NAMALWA (cell line): ENCODE measurements at places on chromosomes 12 and 14.

- no peak for DNase-seq
These were observed 525.1 kb upstream of the FBXO33 start for GRCh38 chr14:39957290-39957689.

- no peak for DNase-seq
These were observed 798 bp downstream of the CELA1 start for GRCh38 chr12:51345681-51346080.

DNA sequence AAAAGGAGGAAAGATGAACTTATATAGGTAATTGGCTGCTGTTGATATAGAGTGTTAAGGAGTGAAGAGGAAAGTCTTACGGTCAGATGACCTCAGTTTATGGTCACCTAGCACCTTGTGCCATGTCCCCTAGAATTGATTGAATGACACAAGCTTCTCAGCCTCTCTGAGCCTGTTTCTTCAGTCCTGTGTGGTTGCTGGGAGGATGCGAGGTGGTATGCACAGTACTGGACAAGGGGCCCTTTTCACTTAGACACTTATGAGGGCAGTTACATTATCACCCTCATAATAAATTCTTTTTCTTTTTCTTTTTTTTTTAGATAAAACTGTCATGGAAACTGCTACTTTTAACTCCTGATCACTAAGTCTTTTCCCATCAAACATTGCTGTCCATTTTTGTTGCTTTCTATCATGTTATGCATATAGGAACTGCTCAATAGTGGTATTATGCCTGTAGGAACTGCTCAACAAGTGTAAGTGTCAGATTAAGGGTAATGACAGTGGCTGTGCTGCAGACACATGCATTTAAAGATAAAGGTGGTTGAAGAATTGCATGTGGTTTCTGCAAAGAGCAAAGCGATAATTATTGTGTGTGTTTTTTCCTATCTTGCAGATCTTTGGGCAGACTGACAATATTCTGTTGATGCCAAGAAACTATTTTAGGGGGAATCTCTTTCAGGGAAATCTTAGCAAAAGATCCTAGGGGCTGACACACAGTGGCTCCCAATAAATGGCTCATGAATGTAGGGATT lies 11.6 kb downstream of the ANO6 start:
- DNase-seq = no peak

- DNase-seq = no peak
These were observed 6.0 kb downstream of the SDS start for GRCh38 chr12:113397497-113398197.

DNA sequence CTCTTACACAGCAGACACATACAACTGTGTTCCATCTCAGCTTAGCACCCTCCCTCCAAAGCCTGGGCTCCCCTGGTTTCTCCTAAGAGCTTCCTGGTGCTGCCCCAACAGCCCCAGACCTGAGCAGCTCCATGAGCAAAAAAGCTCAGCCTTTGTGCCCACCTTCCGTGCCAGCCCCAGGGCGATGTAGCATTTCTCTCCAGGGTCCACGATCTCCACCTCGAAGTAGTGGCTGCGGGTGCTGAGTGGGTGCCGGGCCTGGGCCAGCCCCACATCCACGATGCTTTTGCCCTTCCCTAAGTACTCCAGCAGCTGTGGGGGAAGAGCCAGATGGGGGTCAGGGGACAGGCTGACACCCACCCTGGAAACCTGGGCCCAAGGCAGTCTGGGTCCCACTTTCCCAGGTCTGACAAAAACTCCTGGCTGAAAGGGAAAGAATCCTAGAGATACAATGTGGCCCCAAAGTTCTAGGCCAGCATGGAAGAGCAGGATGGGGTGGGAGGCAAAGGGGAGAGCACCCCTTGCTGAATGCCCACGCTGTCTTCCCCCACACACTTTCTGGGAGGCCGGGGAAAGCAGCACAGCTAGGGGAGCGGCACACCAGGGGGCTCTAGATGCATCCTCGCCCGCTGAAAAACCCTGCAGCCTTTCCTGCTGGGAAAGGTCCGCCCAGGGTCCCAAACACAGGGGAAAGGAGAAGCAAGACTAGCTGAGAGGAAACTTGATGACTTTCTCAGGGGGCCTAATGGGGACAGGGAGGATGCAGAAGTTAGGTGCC lies 11.0 kb downstream of the SPRYD3 start:
- no peak for DNase-seq

DNA sequence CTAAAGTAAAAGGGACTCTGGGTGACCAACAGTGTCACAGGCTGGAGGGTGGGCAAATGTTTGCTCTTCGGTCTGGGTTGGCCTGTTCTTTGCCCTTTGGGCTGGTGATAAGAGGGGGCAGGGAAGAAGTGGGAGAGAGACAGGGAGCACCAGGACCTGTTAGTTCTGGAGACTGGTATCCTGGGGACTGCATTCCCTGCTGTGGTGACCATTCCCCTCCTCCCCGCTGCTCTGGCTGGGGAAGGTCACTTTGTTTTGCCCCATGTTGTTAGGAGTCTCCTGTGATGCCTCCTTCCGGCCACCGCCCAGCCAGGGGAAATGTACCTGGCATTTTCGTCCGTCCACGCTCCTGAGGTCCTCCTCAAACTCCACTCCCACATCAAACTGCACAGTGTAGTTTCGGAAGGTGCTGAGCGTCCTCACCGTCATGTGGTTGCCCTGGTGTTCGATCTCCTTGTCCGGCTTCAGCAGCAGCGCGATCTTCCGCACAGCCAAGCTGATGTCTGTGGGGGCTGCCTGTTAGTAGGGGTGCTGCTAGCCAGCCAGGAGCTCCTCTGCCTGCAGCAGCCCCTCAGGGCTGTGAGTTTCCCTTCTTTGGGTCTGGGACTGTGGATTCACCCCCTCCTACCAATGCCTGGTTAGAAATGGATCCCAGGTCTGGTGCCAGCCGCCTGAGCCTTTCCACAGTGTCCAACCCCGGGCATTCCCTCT lies 618 bp downstream of the RBP5 start:
- DNase-seq = no peak

DNA sequence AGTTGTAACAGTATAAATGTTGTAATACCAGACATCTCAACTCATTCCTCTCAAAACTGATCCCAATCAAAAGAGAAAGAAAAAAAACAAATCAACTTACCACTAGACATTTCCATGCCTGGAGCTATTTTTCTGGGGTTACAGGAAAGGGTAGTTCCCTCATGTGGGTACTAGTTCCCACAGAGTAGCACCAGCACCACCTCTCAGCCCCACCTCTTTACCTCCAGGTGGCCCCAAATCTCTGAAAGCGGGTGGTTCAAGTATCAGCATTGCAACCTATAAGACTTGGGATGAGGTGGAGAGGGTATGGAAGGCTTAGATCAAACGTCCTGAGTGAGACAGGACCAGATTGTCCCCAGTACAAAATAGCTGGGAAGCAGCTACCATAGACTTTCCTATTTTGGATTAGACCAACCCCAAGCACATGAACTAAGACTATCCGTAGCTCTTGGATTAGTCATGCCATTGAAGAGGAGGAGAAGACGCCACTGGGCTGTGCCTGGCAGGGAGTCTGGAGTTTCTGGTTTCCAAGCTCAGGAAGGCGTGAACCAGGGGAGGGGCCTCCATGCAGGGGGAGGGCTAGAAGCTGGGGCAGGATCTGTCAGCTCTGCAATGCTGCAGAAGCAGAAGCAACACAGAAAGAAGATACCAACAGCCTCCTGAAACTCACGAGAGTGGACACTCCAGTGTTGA lies at the start of gene SLC39A2:
Gene SLC39A2 (plus strand): TSS at position 620 of the 693 bp plus-strand sequence. CDS start 154 bp downstream, outside the sequence.
- DNase-seq = no peak

GRCh38 chr12:116010467-116010866 lies 267.0 kb downstream of the MED13L start:
- DNase-seq = no peak

DNA sequence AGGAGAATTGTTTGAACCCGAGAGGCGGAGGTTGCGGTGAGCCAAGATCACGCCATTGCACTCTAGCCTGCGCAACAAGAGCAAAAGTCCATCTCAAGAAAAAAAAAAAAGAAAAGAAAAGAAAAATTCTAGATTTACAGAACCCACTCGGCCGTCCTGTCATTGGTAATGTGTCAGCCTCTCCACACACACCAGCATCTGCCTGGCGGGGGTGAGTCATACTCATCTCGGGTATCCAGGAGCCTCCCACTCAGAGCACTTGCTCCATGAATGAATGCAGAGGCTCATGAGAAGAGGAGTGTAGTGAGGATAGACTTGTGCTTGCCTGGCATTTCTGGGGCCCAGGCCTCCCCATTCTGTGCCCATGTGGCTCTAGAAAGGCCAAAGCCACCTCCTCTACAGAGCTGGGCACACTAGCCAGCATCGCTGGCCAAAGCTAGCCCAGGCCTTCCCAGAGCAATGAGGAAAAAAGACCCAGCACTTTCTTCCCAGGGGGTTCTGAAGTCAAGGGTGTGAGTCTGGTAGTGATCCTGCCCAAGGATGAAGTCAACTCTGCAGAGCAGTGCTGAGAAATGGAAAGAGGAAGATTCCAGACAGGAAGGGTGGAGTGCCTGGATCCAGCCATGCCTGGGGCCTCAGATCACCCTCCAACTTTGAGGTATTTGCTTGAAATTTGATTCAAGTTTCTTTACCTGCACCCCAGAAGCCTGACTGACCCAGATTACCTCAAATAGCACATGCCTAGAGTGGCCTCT lies 31.2 kb upstream of the KLC1 start:
- no peak for DNase-seq

- no peak for DNase-seq
These were observed 130.0 kb downstream of the SLC15A4 start for GRCh38 chr12:128693771-128694170.

- DNase-seq = no peak
These were observed 1.1 kb downstream of the GPHN start for GRCh38 chr14:66508846-66509621.

GRCh38 chr12:70840656-70841350 lies 79.7 kb downstream of the PTPRR start:
- no peak for DNase-seq

DNA sequence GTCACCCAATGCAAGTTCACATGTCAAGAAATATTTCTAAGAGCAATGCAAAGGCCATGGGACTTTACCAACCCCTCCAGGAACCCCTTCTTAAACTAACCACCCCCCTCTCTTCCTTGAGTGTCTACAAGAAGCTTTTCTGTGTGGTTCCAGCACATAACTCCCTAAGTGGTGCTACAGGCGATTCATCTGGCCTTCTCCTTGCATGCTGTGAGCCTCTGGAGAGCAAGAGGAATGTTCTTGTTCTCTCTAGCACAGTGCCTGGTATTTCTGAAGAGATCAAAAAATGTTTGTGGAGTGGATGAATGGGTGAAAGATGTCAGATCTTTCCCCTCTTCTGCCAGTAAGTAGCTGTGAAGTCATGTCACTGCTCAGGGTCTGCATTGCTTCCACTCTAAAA lies 5.9 kb upstream of the RNASE12 start:
- DNase-seq = no peak

- DNase-seq = no peak
These were observed 112.1 kb downstream of the MON2 start for GRCh38 chr12:62578726-62579125.

DNA sequence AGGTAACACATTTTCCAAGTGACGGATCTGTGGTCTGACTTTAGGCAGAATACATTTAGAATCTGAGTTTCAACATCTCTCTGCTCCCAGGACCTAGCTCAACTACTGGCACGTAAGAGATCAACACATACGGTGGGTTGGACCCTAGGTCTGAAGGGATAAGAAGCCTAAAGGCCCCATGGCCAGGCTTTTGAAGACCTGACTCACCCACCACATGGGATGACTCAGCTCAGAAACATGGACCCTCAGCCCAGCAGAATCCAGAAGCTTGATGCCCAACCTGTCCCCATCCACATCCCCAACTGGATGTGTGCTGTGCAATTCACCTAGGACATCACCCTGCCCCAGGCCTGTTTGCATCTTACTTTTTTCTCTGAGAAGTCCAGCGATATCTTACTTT lies 770.2 kb downstream of the BCL11B start:
- DNase-seq = no peak

- DNase-seq = no peak
These were observed 88.3 kb downstream of the IRF2BPL start for GRCh38 chr14:76940021-76940760.

DNA sequence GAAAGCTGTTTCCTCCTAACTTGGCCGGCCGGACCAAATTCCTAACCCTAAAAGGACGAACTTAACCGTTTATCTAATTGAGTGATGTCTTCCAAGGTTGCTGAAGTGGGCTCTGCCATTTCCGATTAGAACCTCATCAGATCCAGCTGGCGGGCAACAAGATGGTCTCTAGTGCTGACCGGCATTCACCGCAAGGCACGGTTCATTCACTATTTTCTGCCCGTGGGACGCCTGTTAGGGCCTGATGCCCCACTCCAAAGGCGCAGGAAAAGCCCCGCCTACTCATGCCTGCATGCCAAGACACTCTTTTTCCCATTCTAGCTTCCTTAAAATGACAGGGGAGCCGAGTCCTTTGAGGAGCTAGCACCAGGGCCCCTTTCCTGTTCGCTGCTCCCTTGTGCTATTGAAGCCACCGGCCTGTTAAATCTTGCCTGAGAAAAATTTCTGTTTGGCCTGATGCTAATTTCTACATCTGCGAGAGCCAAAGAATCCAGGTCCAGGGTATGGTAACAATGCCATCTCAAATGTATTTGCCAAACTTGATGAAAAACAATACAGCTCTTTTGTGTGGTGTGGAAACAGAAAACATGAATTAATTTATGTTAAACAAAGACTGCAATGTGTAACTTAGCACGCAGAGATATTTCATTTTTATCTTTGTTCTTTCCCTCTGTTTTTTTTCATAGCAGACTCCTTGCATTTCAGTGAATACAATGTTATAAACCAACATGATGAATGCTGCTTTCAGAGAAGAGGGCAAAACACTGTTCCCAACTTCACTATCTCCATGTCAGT lies 1071.2 kb upstream of the USP15 start:
- no peak for DNase-seq

DNA sequence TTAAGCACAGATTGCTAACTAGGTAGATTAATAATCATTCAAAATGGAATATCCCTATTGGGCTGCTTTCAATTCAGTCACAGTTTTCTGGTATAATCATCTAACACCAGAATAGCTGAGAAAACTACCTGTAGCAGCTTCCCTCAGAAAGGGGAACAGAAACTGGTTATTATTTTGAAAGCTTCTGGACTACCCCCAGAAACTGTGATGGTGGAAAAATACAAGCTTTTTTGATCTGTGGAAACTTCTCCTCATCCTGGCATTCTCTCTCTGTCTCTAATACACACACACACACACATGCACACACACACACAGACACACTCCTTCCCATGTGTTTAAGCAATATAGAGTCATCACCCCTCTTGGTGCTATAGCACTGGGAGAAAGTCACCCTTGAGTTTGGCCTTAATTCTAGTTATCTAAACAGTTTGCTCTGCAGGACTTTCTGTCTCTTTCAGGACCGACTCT lies 251.5 kb upstream of the LMO3 start:
- DNase-seq = peak; percentile 77

DNA sequence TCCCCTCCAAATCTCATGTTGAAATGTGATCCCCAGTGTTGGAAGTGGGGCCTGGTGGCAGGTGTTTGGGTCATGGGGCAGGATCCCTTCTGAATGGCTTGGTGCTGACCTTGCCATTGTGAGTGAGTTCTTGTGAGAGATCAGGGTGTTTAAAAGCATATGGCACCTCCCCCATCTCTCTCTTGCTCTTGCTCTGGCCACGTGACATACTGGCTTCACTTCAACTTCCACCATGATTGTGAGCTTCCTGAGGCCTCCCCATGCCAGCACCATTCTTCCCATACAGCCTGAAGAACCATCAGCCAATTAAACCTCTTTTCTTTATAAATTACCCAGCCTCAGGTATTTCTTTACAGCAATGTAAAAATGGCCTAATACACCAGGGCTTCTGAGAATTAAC lies 79.8 kb upstream of the C14orf132 start:
- DNase-seq = no peak

GRCh38 chr12:55721601-55722213 lies 1.5 kb downstream of the RDH5 start:
- DNase-seq = no peak

- DNase-seq = no peak
These were observed 9.8 kb downstream of the KLHDC1 start for GRCh38 chr14:49702725-49703124.
